ENCODE measurements at places on chromosomes 6 and 20.

GRCh38 chr20:49104365-49104648 lies 58.2 kb downstream of the CSE1L start:
- H3K36me3 ChIP-seq, result peaks cover 21% of the 10 kb centered on the region
- peaks cover 16% of the 10 kb centered on the region for H3K4me1 ChIP-seq
- no peak overlapping the region for H3K27ac ChIP-seq
- no peaks in the 10 kb centered on the region for H3K27me3 ChIP-seq

DNA sequence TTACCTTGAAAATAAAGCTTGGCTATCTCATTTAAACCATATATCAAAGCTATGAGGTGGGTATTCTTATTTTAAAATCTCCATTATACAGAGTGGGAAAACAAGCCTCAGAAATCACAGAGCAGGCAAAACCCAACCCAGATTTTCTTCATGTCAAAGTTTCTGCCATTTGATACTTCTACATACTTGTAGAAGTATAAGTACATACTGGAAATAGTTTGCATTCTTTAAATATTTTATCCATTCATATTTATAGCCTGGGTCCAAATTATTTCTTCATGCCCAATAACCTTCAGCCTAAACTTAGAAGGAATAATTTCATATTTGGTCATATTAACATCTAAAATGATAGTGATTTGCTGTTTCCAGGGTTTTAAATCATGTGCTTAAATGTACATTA lies 61.8 kb downstream of the MLIP start:
- H3K4me1 ChIP-seq, result no peaks in the 10 kb centered on the region
- no peak for DNase-seq
- H3K4me3 ChIP-seq, result no peak overlapping the region
- no peaks in the 10 kb centered on the region for H3K27me3 ChIP-seq
- no peak overlapping the region for H3K27ac ChIP-seq

DNA sequence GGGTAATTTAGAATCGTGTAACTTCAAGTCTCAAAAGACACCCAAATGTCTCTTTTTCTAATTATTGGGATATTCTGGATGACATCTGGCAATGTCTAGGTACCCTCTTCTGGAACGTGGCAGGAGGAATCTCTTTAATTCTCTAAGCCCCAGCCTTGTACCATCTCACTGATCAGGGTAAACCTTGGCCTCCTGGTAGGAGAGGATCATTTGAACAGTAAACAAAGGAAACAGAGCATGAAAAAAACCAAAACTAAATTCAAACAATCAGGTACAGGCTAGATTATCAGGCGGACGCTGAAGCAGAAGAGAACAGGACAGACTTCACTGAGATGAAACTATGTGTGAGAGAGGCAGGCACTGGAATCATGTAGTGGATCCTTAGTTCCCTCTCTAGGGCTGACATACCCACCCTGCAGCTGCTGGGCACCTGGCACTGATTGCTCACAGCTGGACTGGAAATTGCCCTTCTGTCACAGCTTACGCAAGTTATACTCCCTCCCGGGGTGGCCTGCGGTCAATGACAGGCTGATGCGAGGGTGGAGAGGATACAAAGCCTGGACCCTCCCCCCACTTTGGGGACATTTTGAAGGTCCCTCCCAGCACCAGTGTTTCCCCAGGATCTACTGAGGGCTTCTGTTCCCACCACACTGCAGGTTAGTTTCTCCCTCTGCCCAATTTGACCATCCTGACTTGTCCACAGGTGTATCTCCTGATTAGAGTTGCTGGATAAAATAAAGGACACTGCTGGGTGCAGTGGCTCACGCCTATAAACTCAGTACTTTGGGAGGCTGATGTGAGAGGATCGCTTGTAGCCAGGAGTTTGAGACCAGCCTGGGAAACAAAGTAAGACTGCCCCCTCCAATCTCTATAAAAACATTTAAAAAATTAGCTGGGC lies 20.6 kb upstream of the ZBTB24 start:
- no peaks in the 10 kb centered on the region for H3K27me3 ChIP-seq
- no peak overlapping the region for H3K4me3 ChIP-seq
- no peak overlapping the region for H3K27ac ChIP-seq
- DNase-seq, result no peak
- H3K4me1 ChIP-seq, result no peaks in the 10 kb centered on the region
- H3K36me3 ChIP-seq, result no peaks in the 10 kb centered on the region

DNA sequence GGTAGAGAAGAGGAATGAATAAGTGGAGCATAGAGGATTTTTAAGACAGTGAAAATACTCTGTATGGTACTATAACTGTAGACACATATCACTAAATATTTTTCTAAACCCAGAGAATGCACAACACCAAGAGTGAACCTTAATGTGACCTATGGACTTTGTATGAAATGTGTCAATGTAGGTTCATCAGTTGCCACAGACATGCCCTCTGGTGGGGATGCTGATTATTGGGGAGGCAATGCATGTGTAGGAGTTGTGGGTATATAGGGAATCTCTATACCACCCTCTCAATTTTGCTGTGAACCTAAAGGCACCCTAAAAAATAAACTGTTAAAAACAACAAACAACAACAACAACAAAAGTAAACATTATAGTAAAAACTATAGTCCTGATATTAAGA lies 293.7 kb downstream of the RNF144B start:
- no peak for DNase-seq
- no peak overlapping the region for H3K4me3 ChIP-seq
- no peaks in the 10 kb centered on the region for H3K27me3 ChIP-seq
- no peak overlapping the region for H3K27ac ChIP-seq
